ENCODE measurements at places on chromosomes 6 and 20.

DNA sequence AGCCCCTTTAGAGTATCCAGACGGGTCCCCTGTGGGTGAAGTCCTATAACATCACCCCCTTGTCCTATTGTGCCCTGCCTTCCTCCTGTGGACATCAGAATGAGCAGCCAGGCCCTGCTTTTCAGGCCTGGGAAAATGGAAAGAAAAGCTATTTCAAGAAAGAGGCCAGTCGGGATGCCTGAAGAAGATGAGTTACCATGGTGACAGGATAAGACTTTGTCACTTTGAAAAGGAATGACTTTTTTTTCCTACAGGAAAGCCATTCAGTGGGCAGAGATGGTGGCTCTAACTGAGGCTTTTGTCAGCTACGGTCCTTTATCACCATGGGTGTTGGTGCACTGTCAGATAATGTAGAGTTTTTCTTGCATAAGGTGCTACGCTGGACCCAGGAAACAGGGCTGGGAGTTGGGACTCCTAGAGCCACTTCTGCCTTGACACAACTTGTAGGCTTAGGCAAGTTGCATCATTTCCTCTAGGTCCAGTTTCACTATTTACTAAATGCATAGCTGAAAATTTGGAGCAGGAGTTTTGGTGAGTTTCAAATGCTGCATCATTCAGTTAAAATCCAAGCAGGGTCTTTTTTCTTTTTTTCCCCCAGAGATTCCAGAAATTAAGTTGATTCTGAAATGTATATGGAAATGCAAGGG is 293.6 kb upstream of the PRND start:
- H3K27me3 ChIP-seq, result peaks cover 3% of the 10 kb centered on the region
- no peak overlapping the region for H3K4me3 ChIP-seq
- no peak overlapping the region for H3K27ac ChIP-seq
- DNase-seq, result no peak

GRCh38 chr6:32118782-32119628 is 9.0 kb downstream of the ATF6B start:
- H3K27me3 ChIP-seq, result no peaks in the 10 kb centered on the region
- peaks cover 6% of the 10 kb centered on the region for H3K4me1 ChIP-seq
- peak overlapping the region; percentile 30 for H3K4me3 ChIP-seq
- H3K27ac ChIP-seq, result no peak overlapping the region
- DNase-seq, result peak; percentile 88

DNA sequence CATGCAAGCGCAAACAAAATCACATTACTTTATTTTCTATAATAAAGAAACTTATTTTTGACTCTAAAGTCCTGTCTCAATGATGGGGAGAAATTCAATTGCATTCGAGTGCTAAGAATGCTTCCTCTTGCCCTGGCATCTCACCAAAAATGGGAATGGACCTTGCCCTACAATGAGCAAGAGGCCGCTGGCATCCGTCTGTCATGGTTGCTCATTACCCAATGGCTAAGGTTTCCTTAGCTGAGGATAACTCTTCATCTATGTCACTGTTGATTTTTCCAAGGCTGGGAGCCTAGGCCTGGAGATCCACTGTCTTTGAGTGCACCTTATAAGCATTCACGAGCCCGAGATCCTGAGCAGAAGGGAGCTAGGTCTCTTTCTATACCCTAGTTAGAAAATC is 471.3 kb upstream of the NRSN1 start:
- no peak for DNase-seq
- H3K36me3 ChIP-seq, result no peaks in the 10 kb centered on the region
- H3K27ac ChIP-seq, result no peak overlapping the region
- no peaks in the 10 kb centered on the region for H3K4me1 ChIP-seq
- no peaks in the 10 kb centered on the region for H3K27me3 ChIP-seq
- no peak overlapping the region for H3K4me3 ChIP-seq

DNA sequence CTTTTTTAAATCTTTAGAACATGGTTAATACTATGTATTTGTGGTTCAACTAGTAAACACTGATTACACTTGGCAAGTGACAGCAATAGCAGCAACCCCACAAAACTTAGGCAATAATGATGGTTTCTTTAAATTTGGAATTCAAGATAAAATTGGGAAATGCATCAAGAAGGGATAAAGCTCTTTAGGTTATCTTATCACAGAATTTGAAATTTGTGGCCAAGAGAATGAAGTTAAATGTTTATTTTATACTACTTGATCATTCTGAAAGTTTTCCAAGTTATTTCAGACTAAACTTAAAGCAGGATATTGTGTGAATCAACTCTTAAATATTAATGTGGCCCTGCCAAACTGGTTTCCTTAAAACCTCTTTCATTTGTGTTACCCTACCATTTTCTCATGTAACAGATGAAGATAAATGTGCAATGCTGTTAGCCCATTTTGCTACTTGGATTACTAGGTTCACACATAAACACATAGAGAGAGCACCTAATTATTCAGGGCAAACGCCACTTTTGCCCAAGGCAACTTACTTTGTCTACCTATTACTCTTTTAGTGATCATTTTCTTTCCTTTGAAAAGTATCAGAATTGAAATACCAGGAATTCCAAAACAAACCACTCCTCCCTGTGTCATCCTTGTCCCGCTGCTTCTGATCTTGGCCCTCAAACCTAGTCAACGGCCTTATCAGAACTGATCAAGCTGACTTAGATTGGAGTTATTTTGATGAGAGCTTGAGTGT is 186.7 kb upstream of the TENT5A start:
- DNase-seq, result peak; percentile 21
- H3K27me3 ChIP-seq, result no peaks in the 10 kb centered on the region
- no peaks in the 10 kb centered on the region for H3K36me3 ChIP-seq
- H3K4me3 ChIP-seq, result no peak overlapping the region

DNA sequence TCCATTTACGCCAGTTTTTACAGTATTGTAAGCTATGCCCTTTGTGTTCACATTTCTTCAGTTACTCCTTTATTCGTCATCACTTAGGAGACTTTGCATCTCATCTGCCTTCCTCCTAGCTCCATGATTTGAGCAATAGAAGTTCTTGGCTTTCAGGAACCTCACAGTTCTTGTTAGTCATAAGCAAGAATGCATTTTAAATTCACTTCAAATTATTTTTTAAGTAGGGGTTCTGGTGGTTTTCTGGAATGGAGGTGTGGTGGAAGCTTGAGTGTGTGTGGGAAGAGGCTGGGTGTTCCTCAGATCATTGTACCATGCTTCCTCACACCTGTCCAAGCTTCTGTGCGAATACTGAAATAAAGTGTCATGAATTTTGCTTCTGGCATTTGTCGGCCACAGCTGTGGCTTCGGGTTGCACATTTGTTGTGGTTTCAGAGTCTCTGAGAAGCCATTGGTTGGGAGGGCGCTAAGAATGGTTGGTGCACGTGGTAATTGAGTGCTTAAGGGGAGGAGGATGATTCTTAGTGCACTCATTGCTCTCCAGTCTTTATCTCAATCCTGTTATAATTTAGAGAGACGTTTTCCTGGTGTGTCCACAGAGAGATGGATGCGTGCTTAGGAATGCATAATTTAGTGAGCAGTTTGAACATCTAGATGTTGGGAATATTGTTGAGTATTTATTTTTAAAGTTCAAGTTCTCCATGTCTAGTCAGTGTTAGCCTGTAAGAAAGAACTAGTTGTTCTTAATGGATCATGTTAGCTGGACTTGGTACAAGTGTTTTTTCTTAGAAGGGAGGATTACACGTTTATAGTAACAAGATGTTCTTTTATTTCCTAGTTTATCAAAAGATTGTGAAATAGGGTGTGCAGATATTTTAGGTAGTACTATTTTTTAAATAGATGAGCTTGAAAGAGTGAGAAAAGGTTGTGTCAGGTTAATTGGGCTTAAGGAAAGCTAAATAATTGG is 31.9 kb downstream of the FOXO3 start:
- H3K36me3 ChIP-seq, result no peaks in the 10 kb centered on the region
- peak; percentile 68 for DNase-seq
- no peaks in the 10 kb centered on the region for H3K27me3 ChIP-seq
- H3K4me3 ChIP-seq, result peak overlapping the region; percentile 35
- H3K27ac ChIP-seq, result peak overlapping the region; percentile 3

Measured in mesenchymal stem cell (in vitro differentiated cells and primary cell).